ENCODE measurements at places on chromosomes 5 and 9.

DNA sequence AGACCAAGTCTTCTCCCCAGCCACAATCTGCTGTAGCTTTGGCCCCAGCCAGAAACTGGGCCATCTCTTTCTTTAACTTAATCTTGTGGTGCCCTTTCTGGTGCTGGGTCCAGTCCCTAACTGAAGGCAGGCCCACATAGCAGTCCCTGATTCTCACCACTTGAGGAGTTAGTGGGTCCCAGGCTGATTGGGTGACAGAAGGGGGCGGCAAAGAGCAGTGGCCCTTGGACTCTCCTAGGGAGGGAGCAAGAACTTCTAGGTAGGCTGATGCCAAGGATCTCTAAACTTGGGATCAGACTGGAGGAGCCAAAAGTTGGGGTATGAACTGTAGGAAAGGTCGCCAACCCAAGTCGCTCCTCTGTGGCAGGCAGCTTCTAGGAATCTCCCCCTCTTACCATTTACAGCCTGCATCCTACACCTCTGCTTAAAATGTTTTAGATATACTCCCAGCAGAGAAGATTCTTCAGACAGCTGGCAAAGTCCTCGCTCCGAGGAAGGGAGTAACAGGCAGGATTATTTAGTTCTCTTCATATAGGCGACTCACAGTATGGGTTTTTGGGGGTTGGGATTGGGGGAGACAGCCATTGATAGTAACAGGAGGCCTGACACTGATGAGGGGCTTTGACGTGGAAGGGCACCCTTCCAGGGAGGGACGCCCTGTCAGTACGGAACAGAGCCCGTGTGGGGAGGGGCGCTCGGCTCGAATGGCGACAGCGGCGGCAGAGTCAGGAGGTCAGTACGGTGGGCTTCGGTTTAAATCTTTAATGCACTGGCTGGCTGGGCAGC is 2.0 kb upstream of the CCL27 start:
- DNase-seq = peak; percentile 80

DNA sequence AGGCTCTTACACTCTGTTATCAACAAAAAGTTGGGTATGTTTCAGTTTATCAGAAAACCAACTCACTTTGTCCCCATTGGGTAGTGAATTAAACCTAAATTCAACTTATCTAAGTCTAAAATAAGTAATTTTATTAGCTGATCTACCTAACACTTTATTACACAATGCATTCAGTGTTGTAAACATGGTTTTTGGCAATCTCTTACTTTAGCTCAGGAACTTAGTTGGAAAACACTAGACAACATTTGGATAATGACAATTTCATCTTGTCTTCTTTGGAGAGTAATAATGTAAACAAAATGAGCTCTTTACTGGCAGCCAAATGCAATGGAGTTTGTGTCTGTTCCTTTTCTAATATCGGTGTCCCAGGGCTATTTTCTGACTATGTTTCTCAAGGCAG is 33.0 kb downstream of the FGF10 start:
- DNase-seq = no peak

DNA sequence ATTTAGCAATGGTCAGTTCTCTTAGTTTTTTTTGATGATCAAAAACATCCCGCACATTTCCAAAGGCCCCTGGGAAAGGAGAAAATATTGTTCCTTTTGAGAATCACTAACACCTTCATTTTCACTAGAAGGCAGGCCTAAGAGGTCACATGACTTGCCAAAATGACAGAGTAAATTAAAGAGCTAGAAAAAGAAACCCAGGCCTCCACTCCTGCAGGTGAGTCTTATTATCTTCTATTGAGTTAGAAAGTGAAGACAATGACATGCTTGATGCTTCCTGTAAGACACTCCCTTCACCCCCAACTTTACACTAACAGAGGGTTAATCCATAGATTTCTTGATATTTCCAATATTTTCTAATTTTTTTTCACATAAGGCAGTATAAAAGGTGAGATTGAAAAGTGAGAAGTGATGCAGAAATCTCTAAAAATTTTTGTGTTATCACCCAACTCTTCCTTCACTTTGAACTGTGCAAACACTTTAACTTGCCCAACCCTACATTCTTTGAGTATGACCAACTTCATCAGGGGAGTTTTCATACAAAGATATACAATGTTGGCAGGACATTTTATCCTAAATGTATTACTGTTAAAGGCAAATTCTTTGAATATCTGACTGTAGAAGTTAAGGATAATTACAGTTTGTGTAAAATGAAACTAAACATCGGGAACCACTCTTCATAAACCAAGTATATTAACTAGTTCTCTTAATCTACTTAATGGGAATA is 57.1 kb downstream of the SUB1 start:
- no peak for DNase-seq

DNA sequence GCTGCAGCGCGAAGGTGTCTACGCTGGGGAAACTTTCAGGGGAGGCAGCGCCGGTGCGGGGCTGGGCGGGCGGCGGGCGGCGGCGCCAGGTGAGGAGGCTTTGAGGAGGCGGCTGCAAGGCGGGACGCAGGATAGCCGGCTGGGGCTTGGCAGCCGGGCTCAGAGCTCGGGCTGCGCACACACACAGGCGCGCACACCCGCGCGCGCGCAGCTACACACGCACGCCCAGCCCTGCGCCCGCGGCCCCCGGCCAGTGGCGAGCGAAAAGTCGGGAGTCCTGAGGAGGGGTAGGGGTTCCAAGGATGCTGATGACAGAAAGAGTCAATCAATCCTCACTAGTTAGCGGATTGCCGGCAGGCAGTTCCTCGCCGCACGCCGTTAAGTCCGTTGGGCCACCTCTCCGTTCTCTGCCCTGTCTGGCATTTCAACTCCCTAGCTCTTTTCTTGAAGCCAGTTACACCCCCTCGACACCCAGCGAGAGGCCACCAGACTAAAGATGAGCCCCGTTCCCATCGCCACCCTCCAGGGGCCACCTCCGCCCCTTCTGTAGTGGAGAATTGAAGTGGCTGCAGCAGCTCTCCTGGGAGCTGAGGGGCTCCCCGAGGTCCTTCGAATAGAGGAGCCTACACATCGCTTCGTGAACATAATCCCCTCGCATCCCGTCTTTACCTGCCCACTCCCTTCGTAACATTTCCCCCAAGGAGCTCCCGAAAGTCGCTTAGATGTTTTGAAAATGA is 1640.3 kb upstream of the C9orf72 start:
- no peak for DNase-seq

GRCh38 chr5:165786073-165786472 is 2280.7 kb downstream of the MAT2B start:
- no peak for DNase-seq

DNA sequence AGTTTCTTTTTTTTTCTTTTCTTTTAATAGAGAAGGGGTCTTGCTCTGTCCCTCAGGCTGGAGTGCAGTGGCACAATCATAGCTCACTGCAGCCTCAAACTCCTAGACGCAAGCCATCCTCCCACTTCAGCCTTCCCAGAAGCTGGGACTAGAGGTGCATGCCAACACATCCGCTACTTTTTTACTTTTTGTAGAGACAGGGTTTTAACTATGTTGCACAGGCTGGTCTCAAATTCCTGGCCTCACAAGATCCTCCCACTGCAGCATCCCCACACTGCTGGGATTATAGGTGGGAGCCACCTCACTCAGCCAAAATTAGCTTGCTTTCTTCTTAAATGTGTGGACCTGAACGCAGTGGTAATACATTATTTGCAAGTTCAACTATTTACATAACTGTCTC is 66.1 kb downstream of the SERINC5 start:
- DNase-seq = no peak

- no peak for DNase-seq
These were observed 56.9 kb upstream of the TRIO start for GRCh38 chr5:14086261-14086660.

DNA sequence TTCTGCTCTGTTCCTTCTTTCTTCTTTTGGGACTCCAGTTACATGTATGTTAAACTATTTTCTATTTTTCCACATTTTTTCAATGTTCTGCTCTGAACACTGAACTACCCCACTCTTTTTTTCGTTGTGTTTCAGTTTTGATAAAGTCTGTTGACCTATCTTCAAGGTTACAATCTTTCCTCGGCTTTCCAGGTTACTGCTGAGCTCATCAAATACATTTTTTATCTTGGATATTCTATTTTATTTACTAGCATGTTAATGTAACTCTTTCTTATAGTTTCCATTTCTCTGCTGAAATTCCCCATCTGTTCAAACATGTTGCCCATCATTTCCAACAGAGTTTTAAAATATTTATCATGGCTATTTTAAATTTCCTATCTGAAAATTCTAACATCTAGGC is 13.8 kb downstream of the NEUROG1 start:
- no peak for DNase-seq

GRCh38 chr9:92385953-92386352 is 18.4 kb downstream of the OGN start:
- no peak for DNase-seq

GRCh38 chr5:16871746-16872339 is 64.2 kb downstream of the MYO10 start:
- no peak for DNase-seq

GRCh38 chr5:112338681-112339337 is 80.3 kb downstream of the EPB41L4A start:
- DNase-seq = no peak

GRCh38 chr5:173648308-173648866 is 31.9 kb upstream of the BOD1 start:
- DNase-seq = no peak

- peak; percentile 90 for DNase-seq
These were observed 7.1 kb upstream of the ORM1 start for GRCh38 chr9:114315723-114316363.

DNA sequence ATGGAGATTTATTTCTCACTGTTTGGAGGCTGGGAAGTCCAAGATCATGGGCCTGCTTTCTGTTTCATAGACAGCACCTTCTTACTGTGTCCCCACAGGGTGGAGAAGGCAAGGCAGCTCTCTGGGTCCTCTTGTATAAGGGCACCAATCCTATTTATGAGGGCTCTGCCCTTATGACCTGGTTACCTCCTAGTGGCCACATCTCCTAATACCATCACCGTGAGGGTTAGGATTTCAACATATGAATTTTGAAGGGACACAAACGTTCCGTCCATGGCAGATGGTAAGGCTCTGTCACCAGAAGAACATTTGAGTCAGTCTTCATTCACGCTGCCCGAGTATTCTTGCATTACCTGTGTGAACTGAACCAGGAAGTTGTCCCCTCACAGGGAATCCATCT is 48.4 kb downstream of the ANKRD33B start:
- DNase-seq = no peak

DNA sequence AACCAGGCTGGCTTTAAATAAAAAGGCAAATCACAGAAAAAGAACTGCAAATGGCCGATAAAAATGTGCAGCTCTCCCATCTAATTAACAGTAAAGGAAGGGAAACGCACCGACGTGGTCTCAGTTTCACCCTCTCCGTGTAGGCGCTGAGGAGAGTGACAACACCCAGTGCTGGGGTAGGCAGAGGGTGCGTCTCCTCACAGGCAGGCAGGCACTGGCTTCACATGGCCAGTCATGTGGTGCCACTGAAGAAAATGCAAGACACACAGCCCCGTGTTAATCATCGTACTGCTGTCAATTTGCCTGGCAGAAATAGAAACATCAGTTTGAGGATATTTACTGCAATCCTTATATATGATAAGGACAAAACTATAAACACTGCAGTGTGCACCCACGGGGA is 178.4 kb downstream of the FANCC start:
- DNase-seq = no peak

- no peak for DNase-seq
These were observed 85.5 kb upstream of the CTSL start for GRCh38 chr9:87640385-87640795.

GRCh38 chr9:114409103-114409780 is 21.5 kb upstream of the AKNA start:
- peak; percentile 61 for DNase-seq

DNA sequence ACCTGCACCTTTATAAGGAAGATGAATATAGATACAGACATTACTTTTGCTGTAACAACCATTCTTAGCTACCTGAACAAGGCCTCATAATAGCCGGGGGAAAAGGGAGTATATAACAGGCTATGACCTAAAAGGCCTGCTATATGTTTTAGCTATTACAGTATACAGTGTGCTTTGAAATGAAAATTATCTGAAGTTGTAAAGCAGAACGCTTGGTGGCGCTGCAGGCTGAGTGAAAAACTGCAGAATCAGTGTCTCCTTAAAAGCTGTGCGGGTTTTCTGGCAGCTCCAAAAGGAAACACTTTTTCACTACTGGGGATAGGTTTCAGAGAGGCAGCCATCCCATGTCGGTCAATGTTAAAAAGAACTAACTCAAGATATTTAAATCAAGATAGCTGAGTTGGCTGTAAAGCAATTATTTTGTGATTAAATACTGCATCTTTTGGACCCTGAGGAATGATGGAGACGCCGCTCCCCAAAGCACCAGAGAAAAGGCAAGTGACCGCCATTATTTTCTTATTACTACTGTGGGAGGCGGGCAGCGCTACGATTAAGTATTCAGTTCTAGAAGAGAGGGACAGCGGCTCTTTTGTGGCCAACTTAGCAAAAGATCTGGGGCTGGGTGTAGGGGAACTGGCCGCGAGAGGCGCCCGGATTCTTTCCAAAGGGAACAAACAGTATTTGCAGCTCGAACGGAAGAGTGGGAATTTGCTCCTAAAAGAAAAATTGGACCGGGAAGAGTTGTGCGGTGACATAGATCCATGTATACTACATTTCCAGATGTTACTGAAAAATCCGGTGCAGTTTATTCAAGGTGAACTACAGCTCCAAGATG is 5.9 kb downstream of the PCDHB6 start:
- DNase-seq = no peak

DNA sequence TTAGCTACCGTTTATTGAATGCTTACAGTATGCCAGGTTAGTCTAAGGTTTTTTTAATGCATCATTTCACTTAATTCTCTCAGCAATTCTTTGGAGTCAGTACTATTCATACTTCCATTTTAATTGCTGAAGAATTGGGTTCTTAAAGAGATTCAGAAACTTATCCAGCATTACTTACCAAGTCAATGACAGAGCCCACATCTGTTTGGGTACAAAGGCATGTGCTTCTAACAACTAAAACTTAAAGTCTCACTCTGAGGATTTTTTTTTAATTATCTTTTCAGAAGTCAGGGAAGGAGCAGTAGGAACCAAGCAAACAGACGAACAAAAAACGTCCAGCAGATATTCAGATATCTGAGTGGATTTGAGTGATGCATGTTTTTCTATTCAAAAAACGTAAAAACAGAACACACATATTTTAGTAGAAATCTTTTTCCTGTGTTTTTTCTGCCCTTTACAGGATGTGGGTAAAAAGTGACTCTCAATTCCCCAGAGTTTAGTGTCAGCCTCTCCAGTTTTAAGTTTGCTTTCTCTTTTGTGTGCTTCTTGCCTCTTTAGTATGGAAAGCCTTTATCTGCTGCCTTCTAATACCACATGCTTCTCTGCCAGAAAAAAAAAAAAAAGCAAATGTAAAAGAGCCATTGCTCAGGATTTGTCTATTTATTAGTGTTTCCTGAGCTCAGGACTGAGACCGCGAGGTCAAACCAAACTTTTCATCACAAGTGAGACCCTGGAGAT is 118.0 kb downstream of the PRKACG start:
- DNase-seq = no peak

DNA sequence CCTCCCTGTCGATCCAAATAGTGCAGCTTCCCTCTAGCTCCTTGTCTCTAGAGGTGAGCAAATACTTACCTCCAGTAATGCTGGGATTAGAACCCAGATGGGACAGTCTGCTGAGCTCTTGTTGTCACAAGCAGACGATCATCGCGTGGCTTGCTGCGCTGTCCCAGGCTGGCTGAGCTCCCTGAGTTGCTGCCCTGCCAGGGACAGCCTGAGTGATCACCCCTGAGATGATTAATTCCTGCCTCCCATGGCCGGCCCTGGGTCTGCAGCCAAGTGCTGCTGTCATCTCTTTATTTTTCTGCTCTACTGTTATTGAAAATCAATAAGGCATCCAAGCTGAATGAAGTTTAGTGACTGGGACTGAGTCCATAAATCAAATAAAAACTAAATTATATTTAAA is 94.0 kb upstream of the ALDH1B1 start:
- no peak for DNase-seq

All from inflammatory macrophage treated with lipopolysaccharide for 4 hours (primary cell).